ENCODE measurements at places on chromosomes 11 and 22.
A peak's percentile ranks its signal among the peaks of the same experiment; 100 is the strongest.

- DNase-seq, result no peak
Measured at GRCh38 chr22:36423461-36424404, 36.0 kb upstream of the MYH9 start.

- no peak for DNase-seq
Measured at GRCh38 chr11:58730507-58731089, 1.1 kb downstream of the GLYAT start.

DNA sequence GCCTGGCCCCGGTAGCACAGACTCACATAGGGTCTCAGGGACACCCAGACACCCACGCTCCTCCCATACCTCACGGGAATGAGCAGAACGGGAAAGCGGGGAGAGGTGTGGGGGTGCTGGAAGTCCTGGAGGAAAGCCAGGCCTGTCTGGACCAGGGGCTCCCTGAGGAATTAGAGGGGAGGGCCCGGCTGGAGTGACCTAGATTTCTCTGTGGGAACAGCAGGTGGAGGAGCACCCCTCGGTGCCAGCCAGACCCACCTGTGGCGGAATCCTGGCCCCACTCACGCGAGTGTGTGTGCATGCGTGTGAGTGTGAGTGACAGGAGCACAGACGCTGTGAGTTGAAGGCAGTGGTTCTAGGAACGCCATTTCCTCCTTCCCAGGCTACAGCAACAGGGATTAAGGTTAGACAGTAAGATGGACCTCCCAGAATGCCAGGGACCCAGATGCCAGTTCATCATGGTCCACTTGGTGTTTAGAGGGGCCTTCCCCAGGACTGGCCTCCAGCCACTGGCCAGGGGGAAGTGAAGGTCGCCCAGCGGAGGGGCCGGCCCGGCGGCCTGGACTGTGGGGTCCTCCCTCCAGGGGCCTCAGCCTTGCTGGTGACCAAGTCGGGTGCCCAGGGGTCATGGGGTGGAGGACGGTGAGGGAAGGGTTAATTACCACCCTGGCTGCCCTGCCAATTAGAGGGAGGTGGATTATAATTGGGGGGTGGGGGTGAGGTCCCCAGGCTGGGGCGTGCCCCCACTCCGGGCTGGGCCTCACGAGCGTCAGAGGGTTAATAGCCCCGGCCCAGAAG, 1.0 kb downstream of the PKP3 start:
- no peak for DNase-seq

DNA sequence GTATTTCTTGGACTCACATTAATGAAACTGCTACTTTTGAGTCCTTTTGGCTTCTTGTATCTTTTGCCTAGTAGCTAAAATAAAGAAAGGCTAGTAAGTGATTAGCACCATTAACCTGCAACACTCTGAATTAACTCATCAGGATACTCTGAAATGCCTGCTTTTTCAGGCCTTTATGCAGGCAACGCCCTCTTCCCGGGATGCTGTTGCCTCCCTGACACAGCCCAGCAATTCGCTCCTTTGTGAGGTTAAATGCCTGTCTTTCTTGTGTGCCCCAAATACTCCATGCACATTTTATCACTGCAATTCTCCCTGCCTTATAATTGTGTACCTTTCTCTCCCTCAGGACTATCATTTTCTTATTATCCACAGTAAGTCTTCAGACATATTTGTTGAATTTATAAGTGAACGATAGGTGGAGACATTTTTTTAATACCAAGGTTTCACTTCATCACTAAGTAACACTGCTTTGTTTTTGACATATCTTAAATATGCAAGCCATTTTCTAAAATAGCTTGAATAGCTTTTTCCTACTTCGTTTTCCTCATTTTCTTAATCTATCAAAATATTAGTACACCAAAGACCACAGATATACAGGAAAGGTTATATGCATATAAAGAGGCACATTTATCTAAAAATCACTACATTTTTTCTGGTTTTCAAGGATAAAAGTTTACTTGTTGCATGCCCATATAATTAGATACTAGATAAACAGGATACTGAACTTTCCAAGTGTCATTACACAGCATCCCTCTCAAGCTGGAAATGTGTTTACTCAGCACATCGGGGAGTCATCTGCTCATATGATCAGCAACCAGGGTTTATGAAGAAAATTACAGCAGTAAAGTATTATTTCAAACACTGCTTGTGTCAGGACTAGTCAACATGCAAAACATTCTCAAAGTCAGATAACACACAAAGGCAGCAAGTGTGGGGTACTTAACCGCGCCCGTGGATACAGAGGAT, 48.5 kb upstream of the DDI1 start:
- DNase-seq, result no peak

GRCh38 chr22:33073989-33074418, 15.8 kb upstream of the SYN3 start:
- DNase-seq, result no peak

- DNase-seq, result no peak
Measured at GRCh38 chr11:687751-688150, 7.3 kb downstream of the DEAF1 start.

DNA sequence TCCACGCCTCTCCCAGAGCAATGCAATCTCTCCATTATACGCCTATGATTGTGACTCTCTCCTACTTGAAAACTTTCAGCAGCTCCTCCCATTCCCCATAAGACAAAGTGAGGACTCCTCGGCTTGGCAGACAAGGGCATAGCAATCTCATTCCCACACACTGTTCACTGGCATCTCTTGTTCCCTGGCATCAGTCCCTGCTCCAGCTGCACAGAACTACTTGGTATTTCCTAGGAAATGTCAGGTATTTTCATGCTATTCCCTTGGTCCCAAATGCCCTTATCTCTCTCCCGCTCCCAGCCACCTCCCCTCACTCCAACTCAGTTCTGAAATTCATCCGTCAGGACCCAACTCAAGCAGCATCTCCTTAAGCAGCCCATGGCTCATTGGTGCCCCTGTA, 28.4 kb downstream of the TMPRSS5 start:
- DNase-seq, result no peak

- DNase-seq, result no peak
Measured at GRCh38 chr22:46714550-46714949, 23.5 kb downstream of the CERK start.

GRCh38 chr22:37843741-37844089, 419 bp downstream of the ANKRD54 start:
- DNase-seq, result peak; percentile 76

- DNase-seq, result no peak
Measured at GRCh38 chr11:2402890-2403645, 2.5 kb downstream of the TSSC4 start.

GRCh38 chr11:120712881-120713280, 201.3 kb downstream of the GRIK4 start:
- no peak for DNase-seq

- DNase-seq, result no peak
Measured at GRCh38 chr11:111785886-111786412, 19.8 kb upstream of the PPP2R1B start.

- no peak for DNase-seq
Measured at GRCh38 chr11:59009661-59010060, 70.4 kb downstream of the GLYATL1 start.

DNA sequence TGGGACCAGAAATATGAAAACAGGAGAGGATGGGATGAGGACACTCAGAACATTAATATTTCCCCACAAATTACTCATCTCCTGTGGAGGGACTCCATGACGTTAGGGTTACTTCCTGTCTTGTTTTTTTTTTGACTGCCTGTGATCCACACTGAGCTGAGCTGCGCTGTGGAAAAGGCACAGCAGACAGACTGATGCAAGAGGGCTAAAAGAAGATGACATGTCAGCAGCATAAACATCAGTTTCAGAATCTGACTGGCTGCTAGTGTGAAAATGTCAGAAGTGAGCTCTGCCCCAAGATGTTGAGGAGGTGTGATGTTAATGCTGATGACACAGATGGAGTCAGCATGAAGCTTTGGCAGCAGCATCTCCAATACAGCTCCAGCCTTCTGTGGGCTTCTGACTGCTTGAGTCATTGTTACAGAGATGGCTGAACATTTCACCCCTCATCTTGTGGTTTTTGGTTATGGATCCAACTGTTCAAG, 286.8 kb downstream of the BLID start:
- peak; percentile 41 for DNase-seq

DNA sequence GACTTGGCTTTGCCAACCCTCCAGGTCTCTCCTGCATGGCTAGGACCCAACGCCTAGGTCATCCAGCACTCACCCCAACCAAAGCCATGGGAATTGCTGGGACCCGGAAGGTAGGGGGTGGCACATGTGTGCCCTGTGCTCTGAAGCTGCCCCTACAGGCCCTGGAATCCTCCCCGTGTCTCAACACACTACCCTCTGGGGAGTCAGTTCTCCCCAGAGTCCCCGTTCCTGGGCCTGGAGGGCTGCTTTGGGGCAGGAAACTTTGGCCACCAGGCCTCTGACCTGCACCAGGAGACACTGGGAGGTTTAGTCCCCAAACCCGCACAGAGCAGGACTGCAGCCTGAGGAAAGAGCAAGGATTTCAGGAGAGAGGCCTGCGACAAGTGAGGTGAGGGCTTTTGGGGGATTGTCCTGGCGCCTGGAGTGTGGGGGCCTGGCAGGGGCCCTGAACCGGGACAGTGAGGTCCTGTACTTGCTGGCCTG, 495 bp upstream of the IFITM1 start:
- DNase-seq, result no peak

GRCh38 chr22:45469281-45470073, 33.2 kb upstream of the FBLN1 start:
- DNase-seq, result peak; percentile 53

DNA sequence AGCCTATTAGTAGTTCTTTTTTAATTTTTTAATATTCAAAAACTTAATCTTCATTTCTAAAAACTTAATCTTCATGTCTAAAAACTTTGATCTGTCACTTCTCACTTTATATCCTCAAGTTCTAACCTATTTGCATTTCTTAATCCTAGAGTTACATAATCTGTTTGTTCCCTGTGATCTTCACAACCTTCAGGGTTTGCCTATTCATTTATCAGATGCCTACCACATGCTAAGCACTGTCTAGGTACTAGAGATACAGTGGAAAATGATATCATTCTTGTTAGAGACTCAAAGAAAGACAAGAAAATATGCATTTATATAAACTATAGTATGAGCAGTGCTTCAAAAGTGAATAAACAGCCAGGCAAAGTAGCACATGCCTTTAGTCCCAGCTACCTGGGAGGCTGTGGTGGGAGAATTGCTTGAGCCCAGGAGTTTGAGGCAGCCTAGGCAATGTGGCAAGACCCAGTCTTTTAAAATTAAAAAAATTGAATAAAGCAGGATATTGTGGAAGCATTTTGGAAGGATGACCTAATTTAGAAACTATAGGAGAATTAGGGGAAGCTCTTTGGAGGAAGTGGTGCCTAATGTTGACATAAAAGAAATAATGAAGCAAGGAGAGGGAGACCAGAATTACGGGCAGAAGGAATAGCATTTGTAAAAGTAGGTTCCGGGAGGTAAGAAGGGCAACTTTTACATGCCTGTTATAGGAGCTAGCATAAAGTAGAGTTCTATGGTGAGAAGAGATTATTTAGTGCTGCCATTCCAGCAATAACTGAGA, 54.4 kb upstream of the GRK2 start:
- no peak for DNase-seq

DNA sequence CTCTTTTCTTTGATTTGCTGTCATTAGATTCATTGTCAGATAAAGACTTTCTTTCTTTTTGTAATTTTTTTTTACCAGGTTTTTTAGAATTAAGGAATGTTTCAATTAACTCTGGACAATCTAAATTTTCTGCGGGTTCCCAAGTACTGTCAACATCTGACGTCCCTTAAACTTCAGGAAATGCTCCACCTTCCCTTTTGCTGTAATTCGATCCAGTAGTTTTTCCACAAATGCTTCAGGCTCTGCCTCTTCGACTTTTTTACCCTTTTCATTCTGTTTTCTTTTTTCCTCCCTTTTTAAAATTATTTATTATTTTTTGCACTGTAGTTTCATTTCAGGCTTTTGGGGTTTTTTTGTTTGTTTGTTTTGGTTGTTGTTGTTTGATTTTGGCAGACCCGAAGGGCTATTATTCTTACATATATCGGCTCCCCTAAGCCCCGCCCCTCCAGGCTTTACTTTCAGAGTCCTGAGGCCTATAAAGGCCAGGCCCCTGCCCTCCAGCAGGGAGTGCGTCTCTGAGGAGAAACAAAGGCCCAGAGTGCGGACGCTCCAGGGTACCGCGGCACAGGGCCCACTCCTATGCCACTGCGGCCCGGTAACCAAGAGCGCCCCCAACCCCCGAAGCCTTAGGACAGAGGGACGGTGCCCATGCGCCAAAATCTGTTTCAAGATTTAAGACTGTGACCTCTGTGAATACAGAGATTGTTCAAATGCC, 116.4 kb downstream of the TYR start:
- no peak for DNase-seq

DNA sequence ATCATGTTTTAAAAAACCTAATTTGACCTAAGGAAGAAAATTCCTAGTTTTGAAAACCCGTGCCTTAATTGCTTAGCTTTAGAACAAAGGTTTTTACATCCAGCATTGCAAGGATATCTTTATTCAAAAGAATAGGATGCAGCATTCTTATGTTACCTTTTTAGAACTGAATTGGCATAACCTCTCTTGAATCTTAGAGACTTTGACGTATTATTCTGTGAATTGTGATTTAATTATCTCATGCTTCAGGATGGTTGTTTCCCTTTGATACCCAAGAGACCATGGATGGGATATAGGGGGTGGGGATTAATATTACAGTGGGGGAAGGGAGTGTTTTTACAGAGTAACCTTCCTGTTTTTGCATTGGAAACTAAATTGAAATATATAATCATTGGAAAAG, 49.4 kb downstream of the ARHGEF12 start:
- DNase-seq, result no peak

- DNase-seq, result peak; percentile 49
Measured at GRCh38 chr11:2511421-2512369, 66.9 kb downstream of the KCNQ1 start.

DNA sequence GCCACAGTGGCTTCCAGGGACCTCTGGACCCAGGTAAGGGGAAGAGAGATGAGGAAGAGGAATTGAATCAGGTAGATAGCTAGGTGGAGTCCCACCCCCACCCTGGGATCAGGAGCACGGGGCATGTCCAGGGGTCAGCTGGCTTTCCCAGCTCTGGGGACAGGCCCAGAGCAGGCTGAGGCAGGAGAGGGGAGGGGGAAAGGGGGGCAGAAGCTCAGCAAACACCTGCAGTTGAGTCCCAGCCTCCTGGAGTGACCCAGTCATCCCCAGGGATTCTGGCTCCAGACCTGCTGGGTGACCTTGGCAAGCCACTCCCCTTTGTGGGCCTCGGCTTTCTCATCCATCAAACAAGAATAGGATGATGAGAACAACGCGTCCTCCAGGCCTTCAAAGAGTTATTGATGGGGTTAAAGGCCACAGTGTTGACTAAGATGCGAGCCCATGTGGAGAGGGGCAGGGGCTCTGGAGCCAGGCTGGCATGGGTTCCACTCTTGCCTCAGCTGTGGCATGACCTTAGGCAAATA, 16.0 kb downstream of the STARD10 start:
- DNase-seq, result no peak

DNA sequence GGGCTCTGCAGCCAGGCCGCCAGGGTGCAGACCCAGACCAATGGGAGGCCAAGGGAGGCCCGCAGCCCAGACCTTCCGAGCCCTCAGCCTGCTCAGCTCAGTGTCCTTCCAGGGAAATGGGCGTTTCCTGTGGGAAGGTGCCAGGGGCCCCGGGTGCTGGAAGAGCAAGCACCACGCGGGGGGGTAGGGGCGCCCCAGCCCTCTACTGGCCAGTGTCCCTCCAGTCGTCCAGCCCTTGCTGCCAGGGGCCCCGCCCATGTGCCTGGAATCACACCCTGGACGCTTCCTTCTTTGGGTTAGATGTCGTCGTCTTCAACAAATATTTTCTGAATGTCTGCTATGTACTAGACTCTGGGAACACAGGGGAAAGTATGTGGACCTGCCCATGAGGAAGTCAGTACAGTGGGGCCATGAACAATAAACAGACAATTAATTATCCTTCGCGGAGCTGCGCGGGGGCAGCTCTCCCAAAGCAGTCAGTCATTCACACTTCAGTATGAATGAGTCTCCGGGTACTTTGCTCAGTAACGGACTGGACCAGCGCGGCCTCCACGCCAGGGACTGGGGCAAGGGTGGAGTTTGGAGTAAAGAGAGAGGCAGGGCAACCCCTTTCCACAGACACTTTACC, 60.2 kb downstream of the CDKN1C start:
- DNase-seq, result peak; percentile 85

Data from tibial artery (tissue), 4 donors.